ENCODE measurements at places on chromosomes 7 and 10. TPM values are rescaled to one million over a fixed set of nuclear protein-coding genes. Genes with fewer than 3 reads are reported as not detected.

DNA sequence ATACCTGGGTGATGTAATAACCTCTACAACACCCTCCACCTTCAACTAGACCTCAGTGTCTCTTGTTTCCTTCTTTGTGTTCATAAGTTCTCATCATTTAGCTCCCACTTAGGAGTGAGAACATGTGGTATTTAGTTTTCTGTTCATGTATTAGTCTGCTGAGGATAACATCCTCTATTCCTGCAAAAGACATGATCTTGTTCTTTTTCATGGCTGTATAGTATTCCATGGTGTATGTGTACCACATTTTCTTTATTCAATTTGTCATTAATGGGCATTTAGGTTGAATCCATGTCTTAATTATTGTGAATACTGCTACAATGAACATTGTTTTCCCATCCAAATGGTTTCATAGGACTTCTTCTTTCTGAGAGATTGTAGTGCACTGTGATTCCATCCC, 135.7 kb downstream of the MBL2 start:
- no peak for DNase-seq
- H3K4me1 ChIP-seq = no peaks in the 10 kb centered on the region
- H3K27ac ChIP-seq = no peak overlapping the region
- no peaks in the 10 kb centered on the region for H3K36me3 ChIP-seq
- H3K4me3 ChIP-seq = no peak overlapping the region

Gene CCL26
- not detected for total RNA-seq

DNA sequence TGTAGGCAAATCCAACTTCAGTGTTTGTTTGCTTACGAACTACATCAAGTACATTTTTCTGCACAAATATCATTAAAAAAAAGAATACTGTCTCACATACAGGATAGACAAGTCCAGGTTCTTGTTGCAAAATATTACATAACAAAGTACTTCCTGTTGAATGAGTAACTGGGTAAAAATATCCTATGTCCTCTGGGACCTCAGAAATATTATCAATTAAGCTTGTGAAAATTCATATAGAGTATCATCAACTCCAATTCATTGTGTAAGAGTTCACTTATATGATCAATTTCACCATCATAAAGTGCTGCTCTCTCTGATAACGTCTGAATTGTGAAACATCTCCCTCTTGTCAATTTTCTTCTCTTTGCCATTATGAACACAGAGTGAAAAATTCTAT, 22.6 kb downstream of the HERC4 start:
- no peaks in the 10 kb centered on the region for H3K27me3 ChIP-seq
- DNase-seq = no peak
- H3K4me3 ChIP-seq = no peak overlapping the region
- peaks cover 4% of the 10 kb centered on the region for H3K4me1 ChIP-seq
- H3K36me3 ChIP-seq = no peaks in the 10 kb centered on the region

GRCh38 chr10:60098677-60099601, 192.6 kb upstream of the CCDC6 start:
- no peak for DNase-seq
- H3K4me1 ChIP-seq = no peaks in the 10 kb centered on the region
- no peaks in the 10 kb centered on the region for H3K27me3 ChIP-seq
- H3K4me3 ChIP-seq = no peak overlapping the region

Gene TRPV5
- not detected for total RNA-seq

Gene SFXN2
- 6.4 TPM for total RNA-seq

Gene HEPACAM2
- not detected for total RNA-seq

GRCh38 chr10:26378861-26379294, 59.3 kb upstream of the APBB1IP start:
- DNase-seq = no peak
- no peaks in the 10 kb centered on the region for H3K27me3 ChIP-seq
- no peak overlapping the region for H3K4me3 ChIP-seq
- H3K27ac ChIP-seq = no peak overlapping the region

GRCh38 chr7:8254667-8255066, 7.3 kb downstream of the ICA1 start:
- H3K36me3 ChIP-seq = no peaks in the 10 kb centered on the region
- H3K27ac ChIP-seq = no peak overlapping the region
- no peak overlapping the region for H3K4me3 ChIP-seq
- no peaks in the 10 kb centered on the region for H3K27me3 ChIP-seq

GRCh38 chr7:100975371-100975821, 6.0 kb downstream of the MUC12 start:
- H3K36me3 ChIP-seq = no peaks in the 10 kb centered on the region
- no peaks in the 10 kb centered on the region for H3K4me1 ChIP-seq
- H3K27me3 ChIP-seq = no peaks in the 10 kb centered on the region
- H3K27ac ChIP-seq = no peak overlapping the region
- no peak for DNase-seq

All from vagina (tissue), 2 donors.